Activated CD4-positive, alpha-beta T cell treated with anti-CD3 and anti-CD28 coated beads, Interleukin-2, amount 50 U/mL, for 1 hour (primary cell): ENCODE measurements at places on chromosomes 2 and 18.

- DNase-seq: no peak
Measured at GRCh38 chr18:70324897-70325296, 36.1 kb downstream of the SOCS6 start.

DNA sequence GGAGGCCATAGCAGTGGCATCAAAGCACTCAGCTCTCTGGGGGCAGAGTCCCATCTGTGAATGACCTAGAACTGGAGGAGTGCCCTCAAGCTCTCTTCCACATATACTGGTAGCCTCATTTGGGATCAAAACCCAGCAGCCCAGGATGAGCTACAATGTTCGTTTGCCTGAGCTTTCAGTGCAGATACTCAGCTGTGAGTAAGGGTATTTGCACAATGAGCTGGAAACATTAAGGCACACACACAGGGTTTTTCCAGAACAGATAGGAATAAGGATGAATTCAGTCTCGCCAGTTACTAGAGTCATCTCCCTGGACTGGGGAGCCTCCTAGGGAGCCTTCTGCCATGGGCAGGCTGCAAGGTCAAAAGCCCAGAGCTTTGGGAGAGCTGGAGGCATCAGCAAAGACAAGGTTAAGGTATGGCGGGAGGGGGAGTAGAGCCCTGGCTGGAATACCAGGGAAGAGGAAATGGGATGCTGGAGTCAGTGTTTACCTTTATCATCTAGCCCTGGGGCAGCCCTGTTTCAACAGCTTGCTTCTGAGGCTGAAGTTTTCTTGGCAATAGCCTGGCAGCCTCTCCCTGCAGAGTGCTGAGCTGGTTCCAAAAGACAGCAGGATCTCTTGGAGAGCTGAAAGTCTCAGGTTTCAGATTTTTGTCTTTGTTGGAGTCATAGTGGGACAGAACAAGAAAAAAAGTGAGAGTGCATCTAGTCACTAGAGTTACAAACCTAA, 187.7 kb downstream of the LOXHD1 start:
- no peak for DNase-seq

GRCh38 chr2:103868396-103868795, 985.5 kb upstream of the POU3F3 start:
- DNase-seq: no peak

DNA sequence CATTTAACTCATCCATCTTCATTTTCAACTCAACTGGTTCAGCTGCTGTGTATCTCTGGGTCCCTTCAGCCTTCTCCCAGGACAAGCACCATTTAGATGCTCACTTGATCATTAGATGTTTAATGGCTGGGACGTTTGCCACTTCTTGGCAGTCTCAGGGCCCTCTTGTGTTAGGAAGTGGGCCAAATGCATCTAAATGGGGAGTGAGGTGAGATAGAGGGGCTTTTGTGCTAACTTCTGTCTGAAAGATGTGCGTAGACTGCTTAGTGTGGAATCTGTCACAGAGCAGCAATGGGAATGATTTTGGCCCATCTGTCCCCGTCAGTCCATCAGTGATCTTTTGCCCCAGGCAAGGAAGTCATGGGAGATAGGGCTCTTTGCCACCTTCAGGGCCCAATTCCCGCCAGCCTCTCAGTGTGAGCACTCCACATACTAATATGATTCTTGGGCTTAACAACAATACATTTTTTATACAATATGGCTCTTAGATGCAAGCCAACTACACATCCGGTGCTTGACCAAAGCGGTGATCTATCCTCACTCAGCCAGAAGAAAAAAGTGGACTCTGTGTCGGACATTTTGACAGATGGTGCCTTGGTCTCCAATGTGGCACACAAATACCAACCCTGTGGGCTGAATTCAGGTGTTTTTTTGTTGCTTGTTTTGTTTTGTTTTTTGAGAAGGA, 95.7 kb upstream of the EPC2 start:
- DNase-seq: no peak

DNA sequence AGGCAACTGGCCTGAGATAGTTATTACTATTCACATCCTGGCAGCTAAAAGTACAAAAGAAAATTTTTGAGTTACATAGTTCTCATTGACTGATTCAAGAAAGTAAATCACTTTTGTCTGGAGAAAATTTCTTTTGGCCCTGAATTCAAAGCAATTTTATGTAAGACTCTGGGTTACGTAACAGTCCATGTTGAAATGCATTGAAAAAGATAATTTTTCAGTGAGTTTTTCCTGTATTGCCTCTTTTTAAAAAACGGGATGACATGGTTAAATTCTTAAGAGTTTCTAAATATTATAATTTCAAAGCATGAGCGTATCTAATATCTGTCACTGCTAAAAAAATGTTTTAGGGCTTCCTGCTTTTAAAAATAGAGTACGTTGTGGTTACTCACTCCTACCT, 72.7 kb downstream of the ANKRD12 start:
- DNase-seq: no peak

DNA sequence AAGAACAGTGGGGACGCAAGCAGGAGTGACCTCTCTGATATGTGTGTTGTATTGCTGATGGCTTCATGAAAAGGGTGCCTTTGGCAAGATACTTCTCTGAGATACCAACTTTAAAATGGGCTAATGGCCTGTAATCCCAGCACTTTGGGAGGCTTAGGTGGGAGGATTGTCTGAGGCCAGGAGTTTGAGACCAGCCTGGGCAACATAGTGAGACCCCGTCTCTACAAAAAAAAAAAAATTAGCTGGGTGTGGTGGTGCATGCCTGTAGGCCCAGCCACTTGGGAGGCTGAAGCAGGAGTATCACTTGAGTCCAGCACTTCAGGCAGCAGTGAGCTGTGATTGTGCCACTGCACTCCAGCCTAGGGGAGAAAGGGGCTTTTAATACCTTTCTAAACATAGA, 9.8 kb downstream of the BIRC6 start:
- DNase-seq: no peak

DNA sequence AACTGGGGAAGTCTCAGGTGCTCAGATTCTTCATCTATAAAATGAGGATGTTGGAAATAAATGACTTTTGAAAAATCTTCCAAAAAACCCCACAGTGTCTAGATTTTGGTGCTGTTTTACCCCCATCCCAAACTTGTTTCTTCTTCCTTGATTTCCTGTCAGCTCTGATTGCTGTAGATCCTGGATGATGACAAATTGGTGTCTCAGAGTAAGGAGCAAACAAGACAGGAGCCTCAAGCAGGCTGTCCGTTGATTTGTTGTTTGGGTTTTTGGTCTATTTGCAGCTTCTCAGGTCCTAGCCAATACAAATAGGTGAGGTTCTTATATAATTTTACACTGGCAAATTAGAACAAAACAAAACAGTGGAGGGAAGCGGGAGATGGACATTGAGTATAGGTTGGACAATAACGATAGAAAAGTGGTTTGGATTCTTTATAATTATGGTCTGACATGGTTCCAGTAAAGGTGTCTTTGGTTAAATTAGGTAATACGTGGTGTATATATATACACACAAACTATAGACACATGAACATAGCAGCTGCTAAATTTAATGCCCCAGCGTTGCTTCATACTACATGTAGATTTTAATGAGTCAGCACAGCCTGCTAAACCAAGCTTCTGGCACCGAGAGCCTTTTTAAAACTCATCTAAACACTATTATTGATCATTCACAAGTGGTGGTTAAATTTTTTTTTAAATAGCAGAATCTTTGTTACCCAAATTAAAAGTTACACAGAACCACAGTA, 142.5 kb downstream of the FMNL2 start:
- DNase-seq: no peak

- no peak for DNase-seq
Measured at GRCh38 chr2:143742581-143742980, 613.4 kb downstream of the ARHGAP15 start.

DNA sequence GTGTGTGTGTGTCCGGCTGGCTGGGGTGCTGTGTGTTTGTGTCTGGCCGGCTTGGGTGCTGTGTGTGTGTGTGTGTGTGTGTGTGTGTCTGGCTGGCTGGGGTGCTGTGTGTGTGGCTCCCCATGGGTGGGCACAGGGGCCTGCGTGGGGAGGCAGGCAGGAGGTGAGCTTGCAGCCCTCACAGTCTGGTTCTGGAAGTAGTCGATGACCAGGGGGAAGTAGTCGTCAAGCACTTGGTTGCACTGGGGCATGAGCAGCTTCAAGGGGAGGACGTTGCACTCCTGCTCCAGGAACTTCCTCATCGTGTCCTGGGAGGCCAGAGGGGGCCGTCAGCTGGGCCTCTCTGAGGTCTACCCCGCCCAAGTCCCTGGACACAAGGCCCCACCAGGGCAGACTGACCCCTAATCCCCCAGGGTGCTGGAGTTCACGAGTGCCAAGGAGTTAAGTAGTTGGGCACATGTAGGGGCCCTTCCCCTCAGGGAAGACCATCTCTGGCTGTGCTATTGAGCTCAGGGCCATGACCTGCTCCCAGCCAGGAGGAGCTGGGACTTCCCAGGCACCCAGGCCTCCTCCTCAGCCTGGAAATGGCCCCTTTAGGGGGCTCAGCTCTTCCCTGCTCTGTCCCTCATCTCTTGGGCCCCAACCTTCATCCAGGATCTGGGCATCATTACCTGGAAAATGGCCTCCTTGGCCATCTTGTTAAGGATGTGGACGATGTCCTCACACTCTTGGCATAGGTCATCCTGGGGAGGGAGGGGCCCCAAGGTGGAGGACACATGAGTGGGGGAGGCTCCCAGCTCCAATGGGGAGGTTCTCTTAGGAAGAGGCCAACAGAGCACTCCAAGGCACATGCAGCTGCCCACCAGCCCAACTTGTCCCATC, 1.3 kb downstream of the SFTPB start:
- no peak for DNase-seq
